ENCODE measurements at places on chromosomes 7 and 10. TPM values are rescaled to one million over a fixed set of nuclear protein-coding genes. Genes with fewer than 3 reads are reported as not detected.

MDFIC gene
- 24.0 TPM for total RNA-seq

PLXNA4 gene
- total RNA-seq, result 1.5 TPM

CALHM2 gene
- total RNA-seq, result 5.5 TPM

SORCS1 gene
- not detected for total RNA-seq
